Calu3 (cell line): ENCODE measurements at places on chromosomes 11 and 22.

GRCh38 chr11:57460022-57460757 lies at the start of gene RTN4RL2:
Gene RTN4RL2, plus strand, starts transcription at chr11:57460528. Its CDS starts 338 bp downstream, at chr11:57460866.
- peak; percentile 44 for DNase-seq

DNA sequence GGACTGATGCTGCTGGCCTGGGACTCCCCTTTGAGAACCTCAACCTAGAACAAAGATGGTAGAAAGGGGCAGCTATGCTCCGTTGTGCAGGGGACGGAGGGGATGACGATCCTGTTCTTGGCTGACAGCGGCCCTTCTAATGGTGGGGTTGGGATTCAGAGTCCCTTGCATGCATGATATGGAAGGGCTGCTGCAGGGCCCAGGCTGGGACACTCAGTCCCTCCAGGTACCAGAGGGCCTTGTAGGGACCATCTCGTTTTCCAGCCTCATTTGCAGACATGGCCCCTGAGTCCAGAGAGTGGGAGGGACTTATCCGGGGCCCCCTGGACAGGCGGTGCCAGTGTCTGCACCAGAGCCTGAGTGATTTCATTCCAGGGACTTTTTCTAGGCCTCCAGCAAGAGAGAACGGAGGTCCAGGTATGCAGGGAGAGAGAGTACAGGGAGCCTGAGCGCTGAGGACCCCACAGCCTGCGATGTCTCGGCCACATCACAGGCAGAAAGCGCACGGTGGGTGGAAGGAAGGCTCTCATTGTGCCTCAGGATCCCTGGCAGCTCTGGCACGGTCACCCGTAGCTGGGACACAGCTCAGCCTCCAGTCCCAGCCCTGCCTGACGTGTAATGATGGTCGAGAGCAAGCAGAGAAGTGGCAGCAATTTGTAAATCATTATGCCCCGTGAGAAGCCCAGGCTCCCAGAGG lies 860.8 kb downstream of the TBC1D22A start:
- DNase-seq, result no peak

DNA sequence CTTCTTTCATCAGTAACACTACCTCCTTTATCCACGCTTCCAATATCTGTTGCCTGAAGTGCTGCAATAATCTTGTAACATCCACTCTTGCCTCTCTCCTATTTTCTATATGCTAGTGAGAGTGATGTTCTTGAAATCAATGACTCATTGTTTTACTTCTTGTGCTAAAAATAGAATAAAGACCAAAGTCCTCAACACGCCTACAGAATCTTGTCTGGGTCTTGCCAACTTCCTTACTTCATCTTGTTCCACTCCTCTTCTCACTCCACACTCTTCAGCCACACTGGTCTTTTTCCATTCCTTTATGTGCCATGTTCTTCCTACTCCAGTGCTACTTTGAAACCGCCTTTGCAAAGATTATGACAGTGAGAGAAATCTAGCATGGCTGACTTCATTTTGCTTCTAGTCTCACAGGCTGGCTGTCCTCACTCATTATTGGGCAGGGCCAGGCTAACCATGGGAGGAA lies 136.4 kb downstream of the CCDC81 start:
- no peak for DNase-seq

- no peak for DNase-seq
These were observed 437 bp downstream of the KIAA0930 start for GRCh38 chr22:45240104-45240809.
